ENCODE measurements at places on chromosomes 4 and X. TPM values are rescaled to one million over a fixed set of nuclear protein-coding genes. Genes with fewer than 3 reads are reported as not detected.

AMBN gene
- polyA plus RNA-seq = not detected

AMER1 gene
- 5.1 TPM for polyA plus RNA-seq

DUSP21 gene
- polyA plus RNA-seq = not detected

SSX2B gene
- not detected for polyA plus RNA-seq

DNA sequence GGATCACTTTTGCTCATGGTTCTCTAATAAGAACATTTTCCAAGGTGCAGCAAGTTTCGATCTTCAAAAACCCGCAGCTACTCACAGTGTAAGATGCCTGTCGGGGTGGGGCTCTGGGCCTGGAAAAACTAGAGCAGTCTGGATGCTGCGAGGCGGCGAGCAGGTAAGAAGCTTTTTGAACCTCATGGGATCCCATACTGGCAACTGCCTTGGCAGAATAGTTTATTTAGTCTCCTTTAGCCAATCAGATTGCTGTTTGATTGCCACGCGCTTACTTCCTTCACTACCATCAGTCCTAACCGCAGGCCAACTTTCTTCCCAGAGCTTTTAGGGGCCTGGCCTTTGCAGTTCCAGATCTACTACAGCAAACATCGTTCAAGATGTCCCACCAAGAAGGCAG lies 61.3 kb upstream of the MAGEB10 start:
- DNase-seq = no peak

- DNase-seq = no peak
Observed at GRCh38 chr4:81166458-81167160, 48.4 kb downstream of the PRKG2 start.

GRCh38 chr4:15556511-15557092 lies 86.9 kb downstream of the CC2D2A start:
- DNase-seq = no peak

DNA sequence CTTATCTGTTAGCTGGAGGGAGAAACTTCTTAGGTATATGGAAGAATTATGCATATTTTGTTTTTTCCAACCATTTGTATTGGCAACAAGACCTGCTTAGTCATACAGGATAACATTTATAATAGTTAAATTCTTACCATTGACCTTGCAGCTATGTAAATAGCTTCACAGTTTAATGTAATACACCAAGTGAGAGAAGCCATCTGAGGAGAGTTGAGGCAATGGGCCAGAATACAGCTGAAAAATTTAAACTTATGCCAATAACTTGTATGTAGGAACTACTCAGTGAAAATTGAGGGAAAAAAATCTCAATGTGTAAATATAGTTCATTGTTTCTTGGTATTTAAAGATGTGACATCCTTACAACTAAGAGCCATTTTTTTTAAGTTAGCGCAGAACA lies 273.5 kb downstream of the DACH2 start:
- DNase-seq = no peak

- DNase-seq = no peak
Observed at GRCh38 chr4:43133566-43133965, 241.1 kb downstream of the GRXCR1 start.

- DNase-seq = no peak
Observed at GRCh38 chr4:77187322-77187721, 30.3 kb downstream of the CCNG2 start.

- DNase-seq = no peak
Observed at GRCh38 chr4:138248058-138248457, 5.9 kb upstream of the SLC7A11 start.

- no peak for DNase-seq
Observed at GRCh38 chr4:184756399-184756798, 22.5 kb upstream of the CENPU start.

DNA sequence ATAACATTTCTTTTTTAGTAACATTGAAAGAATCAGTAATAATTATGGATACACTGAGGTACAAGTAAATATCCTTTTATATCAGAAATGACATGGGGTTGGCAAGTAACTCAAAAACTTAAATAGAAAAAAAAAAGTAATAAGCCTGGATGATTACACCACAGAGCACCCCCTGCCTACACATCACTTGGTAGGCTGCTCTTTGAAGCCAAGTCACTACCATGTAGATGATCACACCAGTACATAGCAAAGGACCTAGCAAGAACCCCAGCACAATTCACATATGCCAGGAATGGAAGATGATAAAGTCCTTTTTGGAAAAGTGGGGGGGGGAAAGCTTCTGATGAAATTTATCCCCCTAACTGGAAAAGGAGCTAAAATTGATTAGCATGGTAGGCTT lies 56.9 kb downstream of the METTL14 start:
- DNase-seq = no peak

GRCh38 chr4:172871381-172871780 lies 297.2 kb upstream of the GALNT7 start:
- no peak for DNase-seq

GRCh38 chr4:137576446-137576845 lies 44.2 kb upstream of the PCDH18 start:
- no peak for DNase-seq

DNA sequence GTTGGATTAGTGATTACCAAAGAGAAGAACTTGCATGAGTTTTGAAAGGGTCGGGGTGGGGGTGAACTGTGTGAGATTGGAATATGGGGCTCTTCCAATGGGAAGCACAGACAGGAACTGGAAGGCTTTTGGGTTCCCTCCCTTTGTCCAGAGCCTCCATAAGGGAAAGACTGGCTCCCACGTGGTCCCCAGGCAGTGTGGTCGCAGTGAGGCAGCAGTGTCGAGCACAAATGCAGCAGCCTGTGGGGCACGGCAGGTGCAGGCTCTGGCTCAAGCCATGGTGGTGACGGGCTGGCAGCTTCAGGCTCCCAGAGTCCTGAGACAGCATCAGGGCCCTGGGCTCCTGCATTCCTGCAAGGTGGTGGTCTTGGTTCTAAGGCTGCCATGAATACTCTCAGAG lies 45.5 kb downstream of the VCX2 start:
- no peak for DNase-seq

GRCh38 chr4:122329876-122330565 lies 48.8 kb upstream of the ADAD1 start:
- DNase-seq = no peak

GRCh38 chr4:160038615-160039014 lies 935.7 kb downstream of the RAPGEF2 start:
- no peak for DNase-seq

GRCh38 chrX:97330151-97330550 lies 446.4 kb downstream of the RPA4 start:
- no peak for DNase-seq

DNA sequence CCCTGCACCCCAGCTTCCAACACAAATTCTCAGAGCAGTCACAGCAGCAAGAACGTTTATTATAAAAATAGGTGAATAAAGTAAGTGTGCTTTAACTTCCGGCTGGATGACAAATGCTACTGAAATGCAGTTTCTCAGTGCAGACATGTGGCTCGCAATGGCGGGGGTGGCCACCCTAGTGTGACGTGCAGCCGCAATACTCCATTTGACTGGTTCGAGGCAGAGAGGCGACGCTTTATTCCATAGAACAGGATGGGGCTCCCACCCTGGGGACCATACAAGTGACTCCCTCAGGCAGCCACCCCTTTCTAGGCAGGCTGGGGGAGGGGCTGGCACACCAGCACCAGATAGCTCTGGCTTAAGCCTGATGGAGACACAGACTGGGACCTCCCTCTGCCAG lies 14.5 kb downstream of the TNIP2 start:
- DNase-seq = no peak

- DNase-seq = no peak
Observed at GRCh38 chr4:101556842-101557241, 209.5 kb upstream of the PPP3CA start.

DNA sequence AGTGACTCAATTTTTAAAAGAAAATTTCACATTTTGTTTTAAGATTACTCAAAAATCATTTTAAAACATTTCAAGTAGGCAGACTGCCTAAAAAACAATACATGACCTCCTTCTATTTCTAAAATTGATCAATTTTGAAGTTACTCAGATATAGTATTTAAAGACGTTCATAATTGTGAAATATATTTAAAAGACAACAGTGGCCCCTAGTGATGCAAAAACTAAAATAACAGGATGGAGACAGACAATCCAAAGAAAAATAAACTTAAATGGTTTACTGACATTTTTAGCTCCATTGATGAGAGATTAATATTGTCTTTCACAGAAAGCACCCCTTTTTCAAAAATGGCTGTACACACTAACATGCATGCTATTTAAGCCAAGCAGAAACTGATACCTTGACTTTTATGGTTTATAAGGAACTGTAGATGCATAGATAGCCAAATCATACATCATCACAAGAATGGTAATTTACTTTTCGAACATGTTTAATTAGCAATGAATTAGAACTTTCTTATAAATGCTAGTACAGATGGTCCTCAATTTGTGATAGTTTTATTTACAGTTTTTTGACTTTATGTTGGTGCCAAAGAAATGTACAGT lies 69.8 kb upstream of the FAT4 start:
- DNase-seq = no peak

DNA sequence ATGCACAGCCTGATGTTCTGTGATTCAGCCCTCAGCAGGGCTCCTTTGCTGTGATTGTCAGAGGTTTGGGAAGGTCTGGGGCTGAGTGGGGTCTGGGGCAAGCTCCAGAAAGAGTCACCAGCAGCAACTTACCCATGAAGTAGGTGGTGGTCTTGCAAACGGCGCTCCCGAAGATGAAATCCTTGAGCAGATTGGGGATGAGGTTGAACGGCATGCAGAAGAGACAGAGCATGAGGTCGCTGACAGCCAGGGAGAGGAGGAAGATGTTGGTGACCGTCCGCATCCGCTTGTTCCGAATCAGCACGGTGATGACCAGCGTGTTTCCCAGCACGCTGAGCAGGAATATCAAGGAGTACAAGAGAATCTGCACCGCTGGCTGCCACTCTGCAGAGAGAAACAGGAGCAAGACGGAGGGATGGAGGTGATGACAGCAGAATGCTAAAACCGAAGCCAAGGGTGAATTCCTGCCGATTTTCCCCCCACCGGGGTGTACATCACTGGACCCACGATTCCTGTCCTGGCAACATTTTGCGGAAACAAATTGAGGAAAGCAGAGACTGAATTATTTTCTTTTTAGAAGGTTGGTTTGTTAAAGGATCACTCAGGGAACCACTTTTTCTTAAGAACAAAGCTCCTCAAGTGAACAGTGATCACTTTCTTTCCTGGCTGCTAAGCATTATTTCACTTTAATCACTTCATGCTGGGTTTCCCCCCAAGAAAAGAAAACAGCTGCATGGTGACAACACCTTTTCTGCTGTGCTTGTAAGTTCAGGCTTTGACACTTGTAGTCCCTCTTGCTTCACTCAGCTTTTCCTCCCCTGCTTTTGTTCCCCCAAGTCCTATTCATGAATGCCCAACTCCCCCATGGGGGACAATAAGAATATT lies 941 bp downstream of the CCKAR start:
- DNase-seq = no peak

GRCh38 chrX:46130247-46130646 lies 415.0 kb downstream of the ZNF674 start:
- DNase-seq = no peak

- no peak for DNase-seq
Observed at GRCh38 chrX:123959281-123960063, 2.0 kb upstream of the STAG2 start.

DNA sequence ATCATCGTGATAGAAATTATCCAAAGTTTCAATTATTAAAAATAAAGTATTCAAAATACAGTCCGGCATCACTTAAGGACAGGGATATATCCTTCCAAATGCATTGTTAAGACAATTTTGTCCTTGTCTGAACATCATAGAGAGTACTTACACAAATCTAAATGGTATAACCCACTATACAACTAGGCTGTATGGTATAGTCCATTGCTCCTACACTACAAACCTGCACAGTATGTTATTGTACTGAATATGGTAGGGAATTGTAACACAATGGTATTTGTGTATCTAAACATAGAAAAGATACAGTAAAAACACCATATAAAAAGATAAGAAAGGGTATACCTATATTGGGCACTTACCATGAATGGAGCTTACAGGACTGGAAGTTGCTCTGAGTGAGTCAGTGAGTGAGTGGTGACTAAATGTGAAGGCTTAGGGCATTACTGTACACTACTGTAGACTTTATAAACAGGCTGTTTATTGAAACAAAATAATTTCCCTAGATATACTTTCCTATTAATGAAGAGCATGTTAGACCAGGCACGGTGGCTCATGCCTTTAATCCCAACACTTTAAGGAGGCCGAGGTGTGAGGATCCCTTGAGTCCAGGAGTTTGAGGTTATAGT lies 44.8 kb upstream of the PTPN13 start:
- DNase-seq = no peak

DNA sequence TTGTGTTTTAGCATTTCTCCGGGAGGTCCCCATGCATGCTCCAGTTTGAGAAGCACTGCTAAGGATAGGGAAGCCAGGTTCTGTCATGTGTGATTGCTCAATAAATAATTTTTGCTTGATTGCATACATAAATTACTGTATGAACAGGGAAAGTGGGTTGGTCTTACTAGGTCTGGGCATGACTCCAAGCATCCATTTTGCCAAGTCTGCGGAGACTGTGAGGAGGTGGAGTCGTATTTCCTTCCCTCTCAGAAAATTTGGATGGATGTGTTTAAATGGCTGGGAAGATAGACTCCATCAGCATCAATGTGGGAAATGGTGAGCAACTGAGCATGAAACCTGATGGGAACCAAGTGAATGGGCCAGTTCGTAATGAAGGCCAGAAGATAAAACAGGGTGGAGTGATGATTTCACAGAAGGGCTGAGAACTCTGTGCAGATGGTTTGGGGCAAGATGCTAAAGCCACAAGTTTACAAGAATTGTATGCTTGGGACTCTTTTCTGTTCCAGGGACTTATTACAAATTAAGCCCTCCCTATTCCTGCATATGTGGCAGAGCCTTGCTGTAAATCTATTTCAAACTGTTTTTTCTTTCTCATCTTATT lies 84.1 kb downstream of the NHS start:
- peak; percentile 11 for DNase-seq

- no peak for DNase-seq
Observed at GRCh38 chr4:66911880-66912279, 633.4 kb downstream of the CENPC start.

DNA sequence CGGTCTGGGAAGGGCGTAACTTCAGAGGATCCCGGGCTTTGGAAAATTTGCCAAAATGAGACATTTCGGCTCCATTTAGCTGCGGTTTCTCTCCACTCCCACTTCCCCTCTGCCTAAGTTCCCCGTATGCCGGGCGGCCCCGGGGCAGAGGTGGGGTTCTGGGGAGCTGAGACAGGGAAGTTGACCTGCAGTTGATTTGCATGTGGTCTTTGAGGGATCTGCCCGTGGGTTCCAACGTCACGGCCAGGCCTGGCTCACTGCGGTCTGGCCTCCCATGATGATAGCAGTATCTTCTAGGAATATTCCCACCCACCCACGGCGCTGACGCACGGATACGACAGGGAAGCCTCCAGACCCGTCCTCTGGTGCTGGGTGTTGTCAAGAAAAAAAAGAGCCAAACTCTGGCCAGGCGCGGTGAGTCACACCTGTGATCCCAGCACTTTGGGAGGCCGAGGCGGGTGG lies 27.3 kb upstream of the CRLF2 start:
- peak; percentile 14 for DNase-seq

DNA sequence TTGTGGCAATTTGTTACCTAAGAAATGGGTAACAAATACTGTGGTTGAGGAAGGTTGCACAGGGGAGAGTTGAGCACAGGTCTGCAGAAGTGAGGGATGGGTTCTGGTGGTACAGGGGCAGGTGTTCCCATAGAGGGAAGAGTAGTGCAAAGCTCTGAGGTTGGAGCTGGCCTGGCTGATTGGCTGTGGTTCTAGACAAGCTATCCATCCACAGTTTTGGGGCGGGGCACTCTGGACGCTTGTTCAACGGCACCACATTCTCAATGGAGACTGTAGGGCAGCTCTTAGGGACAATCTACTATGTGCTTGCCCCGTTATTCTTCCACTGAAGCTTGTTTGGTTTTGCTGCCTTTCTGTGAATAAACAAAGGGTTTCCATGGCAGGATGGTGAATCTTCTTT lies 35.4 kb downstream of the NAT8L start:
- no peak for DNase-seq
